ENCODE measurements at places on chromosomes 3 and 15.

GRCh38 chr15:57895291-57895690 lies 170.2 kb downstream of the ALDH1A2 start:
- DNase-seq = no peak

- no peak for DNase-seq
Measured at GRCh38 chr3:32219537-32219936, 18.9 kb upstream of the CMTM8 start.

DNA sequence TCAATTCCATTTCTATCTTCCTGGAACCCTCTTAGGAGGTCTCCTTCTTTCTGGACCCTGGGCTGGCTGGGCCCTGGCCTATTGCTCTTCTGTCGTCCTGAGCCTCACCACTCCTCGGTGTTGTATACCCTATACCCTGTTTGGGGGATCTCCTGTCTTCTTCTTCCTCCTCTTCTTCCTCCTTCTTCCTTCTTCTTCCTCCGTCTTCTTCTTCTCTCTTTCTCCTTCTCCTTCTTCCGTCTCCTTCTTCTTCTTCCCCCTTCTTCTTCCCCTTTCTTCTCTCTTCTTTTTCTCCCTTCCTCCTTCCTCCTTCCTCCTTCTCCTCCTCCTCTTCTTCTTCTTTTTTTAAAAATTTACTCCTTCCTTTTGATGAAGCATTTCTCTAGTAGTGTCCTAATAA lies 30.4 kb upstream of the FXR1 start:
- DNase-seq = no peak

GRCh38 chr3:52752045-52752660 lies 18.6 kb downstream of the NEK4 start:
- no peak for DNase-seq

- DNase-seq = peak; percentile 76
Measured at GRCh38 chr3:127694467-127695215, 21.9 kb downstream of the ABTB1 start.

DNA sequence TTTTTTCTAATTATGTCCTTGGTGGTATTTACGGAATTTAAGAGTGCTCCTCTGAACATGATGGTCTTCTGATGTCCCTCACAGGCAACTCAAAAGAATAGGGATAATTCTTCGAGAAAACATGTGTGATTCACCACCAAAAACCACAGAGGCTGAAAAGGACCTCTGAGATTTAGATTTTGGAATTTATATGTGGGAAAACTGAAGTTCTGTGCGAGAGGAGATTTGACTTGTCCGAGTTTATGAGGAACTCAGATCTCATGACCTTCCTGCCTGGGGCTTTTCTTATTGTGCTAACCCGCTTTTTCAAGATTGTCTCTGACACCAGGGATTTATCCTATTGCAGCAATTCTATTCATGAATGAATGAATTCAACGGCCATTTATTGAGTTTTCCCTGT lies 142.4 kb downstream of the FAM43A start:
- no peak for DNase-seq

DNA sequence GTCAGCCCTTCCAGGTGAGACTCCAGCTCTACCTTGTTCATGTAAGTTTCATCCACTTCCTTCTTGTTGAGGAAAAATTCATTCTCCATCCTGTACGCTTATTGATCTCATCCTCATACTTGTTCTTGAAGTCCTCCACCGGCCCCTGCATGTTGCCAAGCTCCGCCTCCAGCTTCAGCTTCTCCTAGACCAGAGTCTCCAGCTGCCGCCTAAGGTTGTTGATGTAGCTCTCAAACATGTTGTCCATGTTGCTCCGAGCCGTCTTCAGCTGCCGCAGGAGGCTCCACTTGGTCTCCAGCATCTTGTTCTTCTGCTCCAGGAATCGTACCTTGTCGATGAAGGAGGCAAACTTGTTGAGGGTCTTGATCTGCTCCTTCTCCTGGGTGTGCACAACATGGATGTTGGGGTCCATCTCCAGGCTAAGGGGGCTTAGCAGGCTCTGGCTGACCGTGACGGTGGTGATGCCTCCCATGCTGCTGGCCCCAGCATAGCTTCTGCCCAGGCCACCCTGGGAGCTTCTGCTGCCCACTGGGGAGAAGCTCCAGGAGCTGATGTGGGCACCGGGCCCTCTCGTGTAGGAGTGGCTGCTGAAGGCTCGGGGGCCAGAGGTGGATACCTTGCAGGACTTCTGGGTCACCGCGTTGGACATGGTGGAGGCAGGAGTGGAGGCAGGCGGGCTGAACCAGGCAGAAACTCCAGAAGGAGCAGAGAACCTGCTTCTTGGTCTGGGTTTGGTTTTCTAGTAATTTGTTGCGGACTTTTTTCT lies 422.6 kb upstream of the ARPP21 start:
- no peak for DNase-seq

- DNase-seq = no peak
Measured at GRCh38 chr3:195612075-195612800, 28.5 kb upstream of the APOD start.

DNA sequence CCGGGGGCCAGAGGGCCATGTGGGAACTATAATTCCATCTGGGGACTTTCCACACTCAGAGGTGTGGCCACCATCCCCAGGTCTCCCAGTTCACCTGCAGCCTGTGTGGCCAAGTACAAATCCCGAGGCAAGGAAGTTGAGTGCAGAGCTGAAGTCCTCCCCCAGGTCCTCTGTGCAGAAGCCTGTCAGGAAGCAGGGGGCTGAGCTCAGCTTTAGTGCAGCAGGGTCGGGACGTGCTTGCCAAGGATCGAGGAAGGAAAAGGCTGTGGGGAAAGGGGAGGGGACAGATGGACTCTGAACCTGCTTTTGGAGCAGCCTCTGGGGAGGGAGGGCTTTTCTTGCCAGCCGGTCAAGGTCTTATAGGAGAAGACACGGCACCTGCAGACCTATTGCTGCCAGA lies 67.7 kb downstream of the CHRNA7 start:
- no peak for DNase-seq

GRCh38 chr3:117047951-117048705 lies 338.5 kb downstream of the TUSC7 start:
- no peak for DNase-seq

GRCh38 chr3:139434764-139435307 lies 41.5 kb downstream of the RBP2 start:
- DNase-seq = no peak

DNA sequence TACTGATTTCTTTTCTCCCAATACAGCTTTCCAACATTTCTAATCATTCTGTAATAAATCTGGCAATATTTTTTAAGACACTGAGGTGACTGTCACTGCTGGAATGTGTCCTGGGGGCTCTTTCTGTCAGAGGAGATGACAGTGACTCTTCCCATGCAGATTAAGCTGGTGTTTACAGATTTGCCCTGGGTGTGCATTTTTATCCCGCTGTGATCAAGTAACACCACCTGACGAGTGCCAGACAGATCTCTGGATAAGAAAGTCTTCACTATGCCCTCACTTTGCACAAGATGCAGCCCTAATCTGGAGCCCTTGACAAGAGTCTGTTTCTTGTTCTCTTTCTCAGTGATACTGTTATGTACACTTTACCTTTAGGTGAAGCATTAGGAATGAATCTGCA lies 477.7 kb downstream of the ZIC1 start:
- no peak for DNase-seq

DNA sequence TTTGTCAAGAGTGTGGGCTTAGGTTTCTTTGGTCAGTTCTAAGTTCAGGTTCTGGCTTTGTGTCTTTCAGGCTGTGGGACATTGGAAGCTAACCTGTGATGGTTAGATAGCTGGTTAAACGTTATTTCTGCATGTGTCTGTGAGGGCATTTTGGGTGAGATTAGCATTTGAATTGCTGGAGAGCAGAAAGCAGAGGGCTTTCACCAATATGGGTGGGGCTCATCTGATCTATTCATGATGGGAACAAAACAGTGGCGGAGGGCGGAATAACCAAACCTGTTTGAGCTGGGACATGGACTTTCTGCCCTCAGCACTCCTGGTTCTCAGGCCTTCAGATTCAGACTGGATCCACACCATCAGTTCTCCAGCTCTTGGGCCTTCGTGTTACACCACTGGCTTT lies 195.4 kb downstream of the KLF13 start:
- no peak for DNase-seq

GRCh38 chr3:66991459-66991858 lies 6.6 kb upstream of the KBTBD8 start:
- no peak for DNase-seq

GRCh38 chr3:32686713-32687112 lies 1.7 kb downstream of the CNOT10 start:
- DNase-seq = no peak

DNA sequence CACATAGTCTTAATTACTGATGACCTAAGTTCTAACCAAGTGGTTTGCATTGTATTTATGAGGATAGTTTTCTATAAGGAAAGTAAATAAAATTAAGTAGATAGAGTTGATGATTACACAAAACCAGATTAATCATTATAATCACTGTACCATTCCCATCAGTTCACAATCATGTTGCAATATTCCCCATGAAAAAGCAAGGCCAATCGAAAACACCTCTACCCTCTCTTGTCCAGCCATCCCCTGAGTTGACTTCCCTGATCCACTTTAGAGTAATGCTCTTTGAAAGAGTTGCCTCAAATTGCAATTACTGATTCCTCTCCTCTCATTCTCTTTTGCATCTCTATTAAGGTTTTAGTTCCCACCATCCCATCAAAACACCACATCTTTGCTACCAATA lies 21.0 kb downstream of the BCHE start:
- no peak for DNase-seq

DNA sequence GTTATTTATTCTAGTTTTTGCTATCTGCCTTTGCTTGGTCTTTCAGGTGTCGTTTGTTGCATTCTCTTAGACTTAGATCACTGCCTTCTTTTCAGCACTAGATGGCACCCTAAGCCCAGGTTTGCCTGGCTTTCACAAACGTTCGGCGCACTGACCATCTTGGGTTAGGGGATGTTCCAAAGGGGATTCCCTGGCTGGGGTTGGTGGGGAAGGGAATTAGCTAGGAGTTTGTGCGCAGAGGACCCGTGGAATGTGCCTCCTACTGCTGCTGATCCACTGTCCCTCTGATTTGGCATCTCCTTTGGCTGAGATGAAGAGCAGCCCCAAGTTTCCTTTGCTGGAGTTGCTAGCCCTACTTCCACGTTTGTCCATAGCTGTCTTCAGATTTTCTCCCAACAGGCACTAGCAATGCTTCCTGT lies 33.9 kb downstream of the PFN2 start:
- DNase-seq = no peak

DNA sequence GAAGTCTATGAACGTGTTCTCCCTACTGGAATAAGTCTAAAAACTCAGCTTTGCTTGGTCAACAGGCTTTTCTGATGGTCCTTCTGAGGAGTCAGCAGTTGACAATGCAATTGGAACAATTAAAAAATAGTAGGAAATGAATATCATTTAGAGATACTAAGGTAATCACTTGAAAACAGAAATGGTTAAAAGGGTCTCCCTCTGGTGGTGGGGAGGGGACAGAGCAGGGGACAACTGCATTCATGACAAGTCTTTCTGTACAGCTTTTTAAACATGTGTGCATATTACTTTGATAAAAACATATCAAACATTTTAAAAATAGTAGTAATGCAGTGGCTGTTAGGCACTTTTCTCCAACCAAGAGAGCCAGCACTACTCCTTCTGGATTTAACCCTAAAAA lies 119.9 kb upstream of the FHIT start:
- no peak for DNase-seq

GRCh38 chr3:73052857-73053256 lies 8.6 kb upstream of the EBLN2 start:
- DNase-seq = no peak

- DNase-seq = no peak
Measured at GRCh38 chr3:77933926-77934325, 894.0 kb downstream of the ROBO2 start.

DNA sequence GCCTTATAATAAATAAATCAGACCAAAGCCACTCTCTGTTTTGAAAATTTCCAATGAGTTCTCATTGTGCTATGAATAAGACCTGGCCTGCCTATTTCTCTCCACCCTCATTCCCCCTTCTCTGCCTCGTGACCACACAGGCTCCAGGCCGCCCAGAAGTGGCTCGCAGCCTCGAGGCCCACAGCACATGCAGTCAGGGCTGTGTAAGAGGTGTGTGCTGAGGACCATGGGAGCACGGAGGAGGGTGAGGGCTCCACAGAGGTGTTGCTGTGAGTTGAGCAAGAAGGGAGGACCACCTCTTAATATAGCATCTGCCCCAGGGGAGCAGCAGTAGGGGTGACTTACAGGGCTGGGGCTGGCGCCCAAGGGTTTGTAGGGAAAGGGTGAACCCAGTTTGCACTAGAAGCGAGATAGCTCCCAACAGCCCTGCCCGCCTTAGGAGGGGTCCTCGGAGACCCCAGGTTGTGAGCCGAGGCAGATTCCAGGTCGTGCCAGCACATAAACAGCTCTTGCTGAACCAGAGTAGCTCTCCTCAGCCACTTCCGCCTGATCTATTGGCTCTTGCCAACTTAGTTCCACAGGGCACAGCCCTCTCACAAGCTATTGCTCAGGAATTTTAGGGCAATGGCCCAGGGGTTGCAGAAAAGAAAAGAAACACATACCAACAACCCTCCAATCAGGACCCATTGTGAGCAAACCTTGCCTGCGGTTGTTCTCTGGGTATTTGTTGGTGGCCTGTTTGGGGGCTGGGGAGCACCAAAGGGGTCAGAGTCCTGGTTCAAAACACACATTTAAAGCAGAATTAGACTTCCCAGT lies 117.7 kb downstream of the MYLK start:
- peak; percentile 60 for DNase-seq

DNA sequence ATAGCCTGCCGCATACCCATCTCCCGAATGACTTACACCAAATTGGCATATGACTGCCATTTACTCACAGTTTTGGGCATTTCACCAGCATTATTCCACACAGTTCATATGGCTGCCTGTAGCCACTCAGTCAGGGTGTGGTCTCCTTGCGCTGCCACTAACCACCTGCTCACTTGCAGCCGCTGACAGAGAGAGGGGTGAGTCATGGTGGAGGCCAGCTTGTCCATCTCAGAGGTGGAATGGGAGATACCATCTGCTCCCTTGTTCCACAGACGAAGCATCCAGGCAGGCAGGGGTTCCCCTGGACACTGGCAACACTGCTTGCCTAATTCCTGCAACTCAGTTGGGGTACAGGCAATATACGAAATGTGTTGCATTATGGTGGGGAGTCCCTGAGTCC lies 15.6 kb downstream of the CCRL2 start:
- DNase-seq = no peak

- DNase-seq = no peak
Measured at GRCh38 chr15:80992006-80992405, 2.4 kb upstream of the MESD start.

GRCh38 chr15:40100123-40100946 lies 8.3 kb downstream of the BMF start:
- DNase-seq = no peak

DNA sequence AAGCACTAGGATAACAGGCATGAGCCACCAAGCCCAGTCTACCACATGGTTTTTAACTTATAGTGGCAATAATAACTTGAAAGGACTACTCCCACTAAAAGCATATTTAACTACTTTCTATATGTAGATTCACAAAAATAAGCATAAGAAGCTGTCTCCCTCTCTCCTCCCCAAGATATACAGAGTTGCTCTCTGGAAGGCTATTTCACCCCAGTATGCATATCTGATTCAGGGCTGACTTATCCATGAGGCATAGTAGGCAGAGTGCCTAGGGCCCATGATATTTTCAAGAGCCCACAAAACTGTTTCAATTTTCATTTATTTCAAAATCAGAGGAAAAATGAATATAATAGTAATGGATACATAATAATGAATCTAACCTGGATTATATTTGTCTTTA lies 20.5 kb downstream of the ATP8B4 start:
- DNase-seq = no peak

GRCh38 chr3:25428789-25429335 lies 799 bp downstream of the RARB start:
- no peak for DNase-seq

GRCh38 chr3:128727059-128727458 lies 1.1 kb downstream of the RAB7A start:
- no peak for DNase-seq
